ENCODE measurements at places on chromosomes 12 and 14.

DNA sequence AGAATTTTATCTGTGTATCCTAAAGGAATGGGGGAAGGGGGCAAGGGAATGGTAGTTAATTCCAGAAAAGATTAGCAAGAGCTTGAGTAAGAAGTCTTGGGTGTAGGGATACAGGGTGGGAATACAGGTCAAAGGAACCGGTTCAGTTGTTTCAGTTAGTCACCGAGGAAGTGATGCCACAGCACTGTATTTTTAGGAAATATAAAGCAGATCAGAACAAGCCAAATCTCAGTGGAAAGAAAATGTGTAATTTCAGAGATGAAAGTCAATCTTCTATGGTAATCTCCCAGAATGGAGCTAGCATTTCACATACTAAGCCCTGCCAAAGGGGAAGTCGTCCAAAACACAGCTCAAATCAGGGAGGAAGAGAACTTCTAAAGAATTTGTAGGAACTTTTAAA lies 4.7 kb upstream of the TUBA1C start:
- no peak for DNase-seq

DNA sequence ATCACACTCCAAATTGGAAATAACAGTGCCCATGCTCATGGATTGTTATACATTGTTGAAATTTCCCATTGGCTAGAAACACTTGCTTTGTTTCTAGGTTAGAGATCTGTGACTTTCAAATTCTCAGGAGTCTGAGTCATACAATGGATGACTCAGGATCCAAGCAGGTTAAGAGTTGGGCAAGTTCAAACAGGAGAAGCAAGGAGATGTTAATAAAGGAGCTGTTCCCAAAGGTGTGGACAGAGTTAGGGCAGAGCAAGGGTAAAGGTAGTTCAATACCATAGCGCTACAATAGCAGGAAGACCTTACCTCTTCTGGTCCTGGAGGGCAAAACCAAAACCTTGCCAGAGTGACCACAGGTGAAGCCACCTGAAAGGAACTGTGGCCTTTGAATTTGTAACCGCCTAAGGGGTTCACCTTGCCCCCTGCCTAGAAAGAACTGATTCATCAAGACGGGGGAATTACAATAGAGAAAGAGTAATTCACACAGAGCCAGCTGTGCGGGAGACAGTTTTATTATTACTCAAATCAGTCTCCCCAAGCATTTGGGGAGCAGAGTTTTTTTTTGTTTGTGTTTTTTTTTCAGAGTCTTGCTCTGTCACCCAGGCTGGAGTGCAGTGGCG lies 4.2 kb upstream of the AMN1 start:
- DNase-seq, result no peak

GRCh38 chr12:674272-674781 lies 11.1 kb upstream of the NINJ2 start:
- DNase-seq, result no peak

DNA sequence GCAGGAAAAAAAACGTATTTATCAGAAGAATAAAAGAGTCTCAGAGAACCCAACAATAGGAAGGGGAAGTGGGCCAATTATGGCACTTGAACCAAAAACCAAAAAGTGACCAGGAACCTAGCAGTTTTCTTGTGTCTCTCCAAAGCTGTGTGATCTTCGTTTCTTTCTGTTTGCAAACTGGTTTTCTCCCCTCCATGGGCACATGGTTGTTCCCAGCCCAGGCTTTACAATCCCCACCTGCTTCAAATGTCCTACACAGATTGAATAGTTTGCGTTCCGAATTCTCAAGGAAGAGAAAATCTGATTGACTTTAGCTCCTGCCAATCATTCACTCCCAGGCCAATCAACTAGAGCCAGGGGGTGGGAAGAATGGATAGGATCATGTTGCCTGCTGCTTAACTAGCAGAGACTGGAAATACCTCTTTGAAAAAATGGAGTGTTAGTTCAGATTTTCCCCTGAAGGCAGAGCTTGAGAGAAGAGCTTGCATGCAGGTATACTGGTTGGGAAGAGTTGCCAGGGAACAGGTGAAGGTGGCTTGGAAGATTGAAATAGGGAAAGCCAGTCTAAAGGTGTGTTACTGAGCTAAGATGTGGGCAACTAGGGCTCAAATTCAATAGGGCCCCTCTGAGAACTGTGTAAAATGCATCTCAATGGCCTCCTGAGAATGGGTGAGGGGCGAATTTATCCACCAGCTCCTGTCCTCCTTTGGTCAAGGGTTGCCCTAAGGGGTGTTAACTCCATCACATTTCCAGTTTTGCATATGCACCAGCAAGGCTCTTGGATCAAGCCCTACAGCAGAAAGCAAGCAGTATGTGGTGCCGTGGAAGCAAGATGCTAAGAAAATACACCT lies 106.4 kb upstream of the SRRM4 start:
- no peak for DNase-seq

DNA sequence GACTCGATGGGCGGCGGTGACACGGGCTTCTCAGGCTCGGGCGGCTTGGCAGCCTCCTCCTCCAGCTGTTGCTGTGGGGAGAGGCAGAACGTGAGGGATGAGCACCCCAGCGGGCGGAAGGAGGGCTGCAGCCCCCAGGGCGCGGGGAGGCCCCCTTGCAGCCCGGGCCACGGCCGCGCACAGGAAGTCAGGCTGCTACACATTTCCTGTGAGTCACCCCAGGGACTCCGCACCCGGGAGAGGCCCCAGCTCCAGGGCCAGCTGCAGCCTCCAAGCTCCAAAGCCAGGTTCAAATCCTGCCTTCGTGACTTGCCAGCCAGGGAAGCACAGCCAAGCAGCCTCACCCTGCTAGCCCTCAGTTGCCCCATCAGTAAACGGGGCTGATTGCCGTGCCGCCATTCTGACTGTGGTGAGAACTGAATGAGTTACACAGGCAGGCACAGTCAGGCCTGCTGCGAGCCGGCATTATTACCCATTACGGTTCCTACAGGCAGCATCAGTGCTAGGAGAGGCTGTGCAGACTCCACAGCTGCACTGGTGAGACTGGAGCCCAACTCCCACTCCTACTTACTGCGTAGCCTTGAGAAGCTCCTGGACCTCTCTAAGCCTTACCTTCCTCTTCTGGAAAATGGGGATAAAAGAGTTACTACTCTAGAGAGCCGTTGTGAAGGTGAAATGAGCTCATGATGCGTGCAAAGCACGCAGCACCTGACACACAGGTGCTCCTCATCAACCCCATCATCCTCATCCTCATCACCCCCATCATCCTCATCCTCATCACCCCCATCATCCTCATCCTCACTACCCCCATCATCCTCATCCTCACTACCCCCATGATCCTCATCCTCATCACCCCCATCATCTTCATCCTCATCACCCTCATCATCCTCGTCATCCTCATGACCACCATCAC lies 100.9 kb downstream of the NCOR2 start:
- no peak for DNase-seq

DNA sequence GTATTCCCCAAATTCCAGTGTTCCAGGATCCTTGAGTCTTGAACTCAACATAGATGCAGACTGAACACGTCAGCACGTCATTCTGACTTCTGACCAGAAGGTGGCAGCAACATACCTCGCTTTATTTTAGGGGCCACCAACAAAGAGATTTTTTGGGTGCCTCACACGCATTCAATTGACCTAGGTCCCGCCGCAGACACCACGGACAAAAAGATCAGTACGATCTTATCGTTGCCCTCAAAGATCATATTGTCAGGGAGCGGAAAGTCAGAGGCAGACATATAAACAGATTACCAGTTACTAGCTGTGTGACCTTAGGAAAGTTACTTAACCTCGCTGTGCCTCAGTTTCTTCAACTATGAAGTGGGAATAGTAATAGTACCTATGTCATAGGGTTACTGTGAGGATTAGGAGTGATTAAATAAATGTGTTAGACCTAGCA lies 6.5 kb upstream of the PRPH start:
- no peak for DNase-seq

GRCh38 chr12:50620978-50621360 lies 116.2 kb downstream of the DIP2B start:
- no peak for DNase-seq

DNA sequence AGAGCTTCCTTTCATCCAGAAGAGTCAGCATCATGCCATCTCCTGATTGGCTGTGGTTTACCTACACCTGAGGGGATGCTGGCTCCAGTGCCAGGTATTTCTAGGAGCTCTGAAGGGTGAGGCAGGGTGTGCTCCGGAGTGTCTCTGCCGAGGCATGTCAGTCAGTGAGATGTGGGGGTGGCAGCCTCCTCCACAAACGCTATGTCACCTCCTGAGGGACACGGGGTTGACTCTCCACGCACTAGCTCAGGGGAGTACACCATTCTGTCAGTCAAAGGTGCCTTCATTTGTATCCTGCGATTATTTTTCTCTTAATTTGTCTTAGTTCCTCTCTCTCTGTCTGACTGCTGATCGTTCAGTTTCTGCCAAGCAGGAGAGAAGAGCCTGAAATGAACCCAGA lies 604.5 kb downstream of the VRK1 start:
- DNase-seq, result no peak

DNA sequence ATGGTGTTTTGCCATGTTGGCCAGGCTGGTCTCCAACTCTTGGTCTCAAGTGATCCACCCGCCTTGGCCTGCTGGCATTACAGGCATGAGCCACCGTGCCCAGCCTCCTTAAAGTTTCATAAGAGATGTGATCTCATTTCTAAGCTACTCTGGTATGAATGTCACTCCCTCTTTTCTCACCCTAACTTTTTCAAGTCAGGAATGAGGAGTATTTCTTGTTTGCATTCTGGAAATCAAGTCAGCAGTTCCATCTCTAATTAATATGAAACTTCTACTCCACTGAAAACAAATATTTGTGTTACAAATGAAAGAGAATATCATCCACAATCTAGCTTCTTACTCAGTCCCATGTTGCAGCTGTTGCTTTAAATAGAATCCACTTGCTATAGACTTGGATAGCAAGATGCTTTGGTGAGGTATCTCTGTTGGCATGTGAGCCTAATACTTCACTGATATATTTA lies 61.3 kb downstream of the ARF6 start:
- DNase-seq, result no peak

DNA sequence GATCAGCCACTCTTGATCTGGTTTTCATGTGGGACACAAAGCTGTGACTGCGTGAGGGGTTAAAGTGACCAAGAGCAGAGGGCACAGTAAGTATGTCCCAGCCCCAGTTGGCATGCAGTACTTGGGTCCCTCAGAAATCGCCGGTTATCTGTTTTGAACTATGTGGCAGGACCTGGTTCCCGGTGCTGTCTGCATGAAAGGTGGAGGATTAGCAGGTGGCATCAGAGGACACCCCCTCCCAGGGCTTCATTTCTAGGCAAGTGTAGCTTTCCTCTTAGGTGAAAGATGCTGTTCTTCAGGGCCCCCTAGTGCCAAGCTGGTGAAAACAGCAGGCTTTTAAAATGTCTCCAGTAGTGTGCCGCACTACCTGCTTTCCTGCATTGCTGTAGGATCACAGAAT lies 57.1 kb downstream of the ATG14 start:
- no peak for DNase-seq

DNA sequence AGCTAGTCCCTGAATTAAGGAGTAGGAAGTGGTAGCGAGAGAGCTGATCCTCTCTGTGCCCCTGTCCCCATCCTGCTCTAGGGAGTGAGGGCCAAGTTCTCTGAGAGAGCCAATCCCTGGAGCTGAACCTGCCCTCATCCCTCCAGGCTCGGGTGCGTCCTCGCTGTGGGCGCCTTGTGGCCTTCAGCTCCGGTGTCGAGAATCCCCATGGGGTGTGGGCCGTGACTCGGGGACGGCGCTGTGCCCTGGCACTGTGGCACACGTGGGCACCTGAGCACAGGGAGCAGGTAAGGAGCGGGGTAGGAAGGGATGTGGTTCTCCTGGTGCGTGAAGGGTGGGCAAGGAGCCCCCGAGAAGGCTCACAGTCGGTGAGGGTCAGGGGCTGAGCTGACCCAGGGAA lies 1.9 kb upstream of the GNB3 start:
- DNase-seq, result no peak

- DNase-seq, result no peak
Measured at GRCh38 chr12:112164011-112164660, 38.8 kb downstream of the TRAFD1 start.

- no peak for DNase-seq
Measured at GRCh38 chr14:67680121-67680602, 5.7 kb upstream of the VTI1B start.

- DNase-seq, result no peak
Measured at GRCh38 chr14:103188810-103189480, 65.7 kb downstream of the TNFAIP2 start.

GRCh38 chr14:94458558-94459205 lies 6.1 kb upstream of the SERPINA11 start:
- no peak for DNase-seq

- DNase-seq, result no peak
Measured at GRCh38 chr14:51822499-51822898, 37.9 kb upstream of the GNG2 start.

DNA sequence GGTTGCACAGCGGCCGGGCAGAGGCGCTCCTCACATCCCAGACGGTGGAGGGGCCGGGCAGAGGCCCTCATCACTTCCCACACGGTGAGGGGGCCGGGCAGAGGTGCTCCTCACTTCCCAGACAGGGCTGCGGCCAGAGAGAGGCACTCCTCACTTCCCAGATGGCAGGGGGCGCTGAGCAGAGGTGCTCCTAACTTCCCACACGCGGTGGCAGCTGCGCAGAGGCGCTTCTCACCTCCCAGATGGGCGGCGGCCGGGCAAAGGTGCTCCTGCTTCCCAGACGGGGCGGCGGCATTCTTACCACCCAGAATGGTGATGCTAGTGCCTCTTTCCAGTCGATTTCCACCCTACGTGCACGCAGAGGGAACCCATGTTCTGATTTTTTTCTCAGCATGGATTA lies 304.4 kb downstream of the RGS6 start:
- DNase-seq, result no peak

GRCh38 chr12:64556231-64556630 lies 54.1 kb upstream of the RASSF3 start:
- DNase-seq, result no peak

DNA sequence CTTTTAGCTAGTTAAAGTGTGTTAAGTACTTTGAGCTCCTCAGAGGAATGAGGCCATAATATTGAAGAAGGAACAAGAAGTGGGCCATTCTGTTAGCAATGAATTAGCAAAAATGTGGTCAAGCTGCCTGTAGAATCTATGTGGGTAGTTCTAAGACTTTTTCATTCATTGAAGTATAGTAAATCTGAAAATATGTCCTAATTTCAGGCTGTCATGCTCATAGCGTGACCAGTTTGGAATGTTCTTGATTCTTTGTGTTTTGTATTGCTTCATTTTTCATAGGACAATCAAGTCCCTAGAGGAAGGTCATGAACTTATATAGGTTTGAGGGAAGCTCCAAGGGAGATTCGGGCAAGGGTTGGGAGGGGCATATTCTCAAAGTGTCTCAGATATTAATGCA lies 11.4 kb downstream of the ATP23 start:
- no peak for DNase-seq

DNA sequence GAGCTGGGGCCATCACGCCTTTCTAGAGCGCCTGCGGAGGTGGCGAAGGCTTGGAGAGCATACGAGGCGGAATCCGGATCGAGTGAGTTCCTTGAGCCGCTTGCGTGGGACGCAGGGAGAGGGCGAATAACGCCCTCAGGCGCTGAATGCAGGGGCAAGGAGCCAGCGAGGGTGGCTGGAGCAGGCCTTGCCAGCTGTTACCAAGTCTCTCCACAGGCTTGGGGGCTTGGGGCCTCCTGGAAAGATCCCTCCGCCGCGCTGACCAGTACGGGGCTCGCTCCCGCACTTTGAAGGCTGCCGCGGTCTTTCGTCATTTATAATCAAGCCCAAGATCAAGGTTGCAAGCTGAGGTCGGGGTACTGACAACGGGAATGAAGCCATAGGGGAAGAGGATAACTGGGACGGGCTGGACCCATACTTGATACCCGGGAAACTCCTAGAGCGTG lies 1.2 kb downstream of the FLRT2 start:
- DNase-seq, result no peak

- DNase-seq, result no peak
Measured at GRCh38 chr12:108394196-108394595, 55.1 kb upstream of the CMKLR1 start.

All from coronary artery (tissue), 2 donors.